ENCODE measurements at places on chromosomes 2 and 18.

DNA sequence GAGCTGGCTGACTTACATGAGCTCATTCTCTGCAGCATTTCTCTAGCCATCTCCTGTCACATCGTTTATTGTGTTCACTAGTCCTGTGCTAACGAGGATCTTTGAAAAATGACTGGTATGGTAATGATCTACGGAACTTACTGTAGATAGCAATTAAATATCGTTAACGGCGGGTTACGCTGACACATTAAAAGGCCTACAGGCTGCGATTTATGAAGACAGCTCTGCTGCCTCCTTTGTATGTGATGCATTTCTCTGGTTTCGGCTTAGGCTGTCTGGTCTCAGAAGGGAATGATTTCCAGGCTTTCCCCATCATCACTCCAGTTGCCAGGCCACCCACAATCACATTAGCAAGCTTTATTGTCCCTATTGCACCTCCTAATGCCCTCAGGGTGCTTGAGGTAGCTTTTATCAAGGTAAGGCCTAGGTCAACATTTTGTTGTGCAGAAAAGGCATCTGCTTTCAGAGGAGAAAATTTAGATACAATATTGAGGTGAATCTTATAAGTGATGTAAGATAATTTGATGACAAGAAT, 284.4 kb downstream of the SOX11 start:
- DNase-seq: no peak

GRCh38 chr2:42566025-42566424, 2.4 kb upstream of the MTA3 start:
- no peak for DNase-seq

DNA sequence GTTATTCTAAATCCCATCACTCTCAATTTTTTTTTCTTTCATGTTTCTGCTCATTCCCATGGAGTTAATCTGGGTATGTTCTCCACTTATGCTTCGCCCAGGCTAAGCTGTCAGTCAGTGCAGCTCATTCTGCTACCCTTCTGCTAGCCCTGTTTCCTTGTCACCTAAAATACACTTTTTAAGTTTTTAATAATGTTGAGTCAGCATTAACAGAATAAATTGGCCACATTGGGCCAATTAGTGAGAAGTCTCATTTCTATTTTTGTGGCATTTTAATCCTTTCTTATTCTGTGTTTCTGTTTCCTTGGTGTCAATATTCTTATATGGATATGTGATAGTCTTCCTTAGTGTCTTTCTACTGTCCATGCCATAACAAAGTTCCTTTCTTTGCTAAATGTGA, 1126.2 kb downstream of the DPP10 start:
- no peak for DNase-seq

- peak; percentile 59 for DNase-seq
Measured at GRCh38 chr2:240021488-240022104, 3.5 kb downstream of the NDUFA10 start.

DNA sequence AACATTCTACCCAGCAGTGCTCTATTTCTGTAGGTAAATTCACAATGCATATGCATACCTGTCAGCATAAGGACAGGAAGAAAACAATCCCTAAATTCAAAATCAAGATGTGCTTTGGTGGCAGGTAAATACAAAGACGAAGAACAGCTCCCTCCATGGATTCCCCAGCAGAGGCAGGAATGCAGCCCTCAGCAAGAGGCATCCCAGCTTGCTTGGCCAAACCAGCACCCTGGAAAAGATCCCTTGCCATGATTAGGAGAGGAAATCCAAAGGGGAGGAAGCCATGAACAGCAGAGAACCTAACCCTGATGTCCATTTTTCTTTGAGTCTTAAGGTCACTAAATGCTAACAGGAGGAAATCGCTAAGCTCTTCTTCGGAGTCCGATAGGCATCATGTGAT, 91.2 kb downstream of the KCTD1 start:
- no peak for DNase-seq

GRCh38 chr2:71901466-71901865, 246.2 kb downstream of the CYP26B1 start:
- no peak for DNase-seq

- no peak for DNase-seq
Measured at GRCh38 chr2:151306621-151307020, 17.2 kb upstream of the NMI start.

DNA sequence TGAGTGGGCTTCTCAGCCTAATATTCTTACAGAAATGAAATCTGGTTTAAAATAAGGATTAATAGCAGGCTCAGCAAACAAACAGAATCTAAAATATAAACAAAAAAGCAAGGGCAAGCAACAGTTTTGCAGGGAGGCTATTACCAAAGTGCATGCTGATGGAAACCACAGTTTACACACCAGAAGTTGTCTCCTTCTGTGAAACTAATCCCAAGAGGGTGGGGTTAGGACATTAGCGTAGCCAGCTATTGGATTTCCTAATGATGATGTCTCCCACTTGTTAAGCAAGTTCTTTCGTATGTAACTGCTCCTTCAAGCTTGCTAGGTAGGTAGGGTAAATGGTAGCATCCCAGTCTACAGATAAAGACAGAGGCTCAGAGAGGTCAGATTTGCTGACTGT, 65.0 kb upstream of the TSPYL6 start:
- DNase-seq: no peak

DNA sequence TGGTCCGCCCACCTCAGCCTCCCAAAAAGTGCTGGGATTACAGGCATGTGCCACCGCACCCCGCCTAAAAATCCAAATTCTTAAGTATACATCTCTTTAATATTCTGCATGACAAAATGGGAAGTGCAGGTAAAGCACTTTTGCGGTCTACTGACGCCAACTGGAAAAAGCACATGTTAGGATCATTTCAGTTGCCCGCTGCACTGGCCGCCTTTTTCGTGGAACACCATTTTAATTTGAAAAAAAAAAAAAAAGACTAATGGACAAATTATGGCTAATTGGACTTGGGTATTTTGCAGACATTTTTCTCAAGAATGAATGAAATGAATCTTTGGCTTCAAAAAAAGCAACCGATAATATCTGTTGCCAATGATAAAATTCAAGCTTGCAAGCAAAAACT, 129.3 kb upstream of the GPC1 start:
- no peak for DNase-seq

DNA sequence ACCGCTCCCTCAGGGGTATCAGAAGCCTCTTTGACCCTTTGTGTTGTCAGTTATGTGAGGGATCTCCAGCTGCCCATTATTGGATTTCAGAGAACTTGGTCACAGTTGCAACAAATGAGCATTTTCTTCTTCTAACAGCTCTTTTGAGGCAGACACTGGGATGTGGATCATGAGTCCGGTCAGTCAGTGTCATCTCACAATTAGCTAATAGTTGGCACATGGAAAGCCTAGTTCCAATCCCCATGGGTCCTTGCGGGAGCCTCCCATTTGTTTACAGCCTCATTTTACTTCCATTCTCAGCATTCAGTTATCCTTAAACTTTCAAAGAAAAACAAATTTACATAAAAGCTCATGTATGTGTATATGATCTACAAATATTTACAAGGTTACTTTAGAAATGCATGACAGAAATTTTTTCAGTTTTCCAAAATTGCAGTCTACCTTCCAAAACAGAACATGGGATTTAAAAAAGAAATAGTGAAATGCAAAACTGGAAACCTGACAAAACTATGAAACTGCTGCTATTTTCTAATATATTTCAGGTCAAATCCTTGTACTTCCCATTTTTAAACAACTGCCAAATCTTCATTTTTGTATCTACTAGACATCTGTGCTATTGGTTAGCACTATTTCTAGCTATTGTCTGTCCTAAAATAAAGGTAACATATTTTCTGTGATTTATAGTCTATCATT, 547.1 kb upstream of the ZEB2 start:
- peak; percentile 88 for DNase-seq

DNA sequence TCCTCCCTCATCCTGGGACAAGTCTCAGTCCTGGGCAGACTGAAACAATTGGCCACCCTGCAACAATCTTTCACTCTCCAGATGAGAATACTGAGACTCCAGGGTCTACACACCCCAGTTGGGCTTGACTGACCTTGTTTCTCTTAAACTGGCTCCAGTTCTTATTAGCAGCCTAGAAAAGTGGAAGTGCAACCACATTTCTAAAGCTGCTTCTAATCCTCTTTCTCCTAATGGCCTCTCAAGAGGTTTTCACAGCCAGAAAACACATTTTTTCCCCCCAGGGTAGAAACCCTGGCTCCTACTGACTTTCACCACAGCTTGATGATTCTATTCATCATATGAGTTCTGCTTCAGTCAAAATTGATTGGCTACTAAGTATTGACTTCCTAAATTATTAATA, 45.8 kb downstream of the SLC4A5 start:
- DNase-seq: no peak

- DNase-seq: no peak
Measured at GRCh38 chr18:9474108-9474982, 968 bp upstream of the RALBP1 start.

GRCh38 chr2:120343433-120344105, 2.4 kb upstream of the INHBB start:
- peak; percentile 88 for DNase-seq

DNA sequence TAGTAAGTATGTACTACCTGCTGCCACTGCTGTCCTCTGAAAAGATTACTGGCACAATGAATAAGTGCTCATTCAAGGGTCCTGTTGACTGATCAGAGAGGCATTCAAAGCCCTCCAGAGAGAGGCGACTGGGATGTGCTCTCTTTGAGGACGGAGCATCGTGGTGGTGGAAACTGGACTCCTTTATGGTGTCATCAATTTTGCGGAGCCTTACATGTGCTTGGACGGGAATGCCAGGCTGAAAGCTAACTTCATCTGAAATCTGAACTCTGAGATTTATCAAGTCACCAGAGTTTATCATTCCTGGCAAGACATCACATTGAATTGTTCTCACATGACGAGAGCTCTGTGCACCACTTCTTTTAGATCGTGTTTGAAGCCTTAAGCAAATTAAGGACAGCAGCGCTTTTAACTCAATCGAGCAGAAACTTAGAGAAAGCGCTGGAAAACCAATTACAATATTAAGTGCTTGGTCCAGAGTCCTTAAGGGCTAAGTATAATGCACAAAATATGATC, 138.3 kb downstream of the NCK2 start:
- no peak for DNase-seq

DNA sequence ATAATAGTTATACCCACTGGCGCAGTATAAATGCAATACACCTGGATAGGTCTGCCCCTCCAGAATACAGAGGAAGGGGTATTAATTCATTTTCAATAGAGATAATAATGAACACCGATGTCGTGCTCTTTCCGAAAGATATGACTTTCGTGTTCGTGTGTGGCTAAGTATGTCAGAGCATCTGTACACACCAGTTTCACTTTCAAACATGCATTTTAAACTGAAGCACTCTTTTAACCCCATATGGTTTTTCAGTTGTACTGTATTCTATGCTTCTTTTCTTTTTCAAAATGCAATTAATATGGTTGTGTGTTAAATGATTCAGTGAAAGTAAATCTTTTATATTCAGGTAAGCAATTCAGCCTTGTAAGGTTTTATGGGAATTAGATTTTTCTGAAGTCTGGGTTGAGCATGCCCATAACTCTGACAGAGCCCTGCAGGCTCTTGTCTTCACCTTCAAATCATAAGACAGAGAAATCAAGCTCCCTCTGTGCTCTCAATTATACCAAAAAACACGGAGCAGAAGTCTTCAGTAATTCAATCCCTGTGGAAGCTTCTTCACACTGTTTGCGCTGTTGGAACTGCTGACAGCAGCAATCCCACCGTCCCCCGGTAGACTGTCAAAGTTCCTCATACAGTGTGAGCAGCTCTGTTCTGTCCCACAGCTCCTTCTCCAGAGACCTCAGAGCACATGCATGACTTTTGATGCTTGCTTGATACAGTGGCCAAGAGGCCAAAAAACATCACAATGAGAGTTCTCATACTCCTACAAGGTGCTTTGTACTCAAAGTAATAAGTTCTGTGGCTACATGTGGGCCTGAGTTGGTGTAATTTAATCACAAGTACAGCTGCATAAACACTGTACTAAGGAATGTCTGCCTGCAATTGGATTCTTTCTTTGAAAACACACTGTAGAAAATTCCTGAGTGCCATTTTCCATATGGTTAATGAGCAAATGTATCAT, 186.8 kb downstream of the ZNF521 start:
- peak; percentile 13 for DNase-seq

GRCh38 chr18:79739440-79739778, 58.3 kb upstream of the KCNG2 start:
- no peak for DNase-seq

DNA sequence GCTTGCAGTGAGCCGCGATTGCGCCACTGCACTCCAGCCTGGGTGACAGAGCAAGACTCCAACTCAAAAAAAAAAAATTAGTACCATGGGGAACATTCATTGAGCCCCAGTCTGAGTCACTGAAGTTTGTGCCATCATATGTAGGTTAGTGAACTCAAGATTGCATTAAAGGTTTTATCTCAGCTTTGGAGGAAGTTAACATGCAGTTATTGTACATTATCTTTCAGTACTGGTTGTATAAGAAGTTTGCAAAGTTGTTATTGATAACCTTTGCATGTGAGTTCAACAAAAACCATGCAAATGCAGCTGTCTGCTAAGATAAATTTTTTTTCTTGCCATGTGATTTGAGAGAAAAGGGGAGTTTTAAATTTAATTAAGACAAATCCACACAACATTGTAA, 95.7 kb downstream of the MEIS1 start:
- DNase-seq: no peak

DNA sequence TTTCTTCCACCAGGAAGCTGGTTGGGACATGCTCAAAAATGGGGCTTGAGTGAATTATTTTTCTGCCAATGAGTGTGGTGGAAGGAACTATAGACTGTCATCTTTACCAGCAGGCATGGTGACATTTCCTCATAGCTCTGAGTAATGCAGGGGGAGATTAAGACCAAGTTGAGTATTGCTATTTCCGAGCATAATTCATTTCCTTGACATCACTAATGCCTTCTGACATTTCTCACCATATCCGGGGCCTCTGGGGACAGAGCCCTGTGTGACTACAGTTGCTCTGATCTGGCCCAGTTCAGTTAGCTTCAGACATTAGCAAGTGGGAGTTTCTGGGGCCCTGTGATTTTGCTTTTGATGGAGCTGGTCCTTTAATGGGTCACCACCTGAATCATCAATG, 410.4 kb downstream of the MEIS1 start:
- no peak for DNase-seq

DNA sequence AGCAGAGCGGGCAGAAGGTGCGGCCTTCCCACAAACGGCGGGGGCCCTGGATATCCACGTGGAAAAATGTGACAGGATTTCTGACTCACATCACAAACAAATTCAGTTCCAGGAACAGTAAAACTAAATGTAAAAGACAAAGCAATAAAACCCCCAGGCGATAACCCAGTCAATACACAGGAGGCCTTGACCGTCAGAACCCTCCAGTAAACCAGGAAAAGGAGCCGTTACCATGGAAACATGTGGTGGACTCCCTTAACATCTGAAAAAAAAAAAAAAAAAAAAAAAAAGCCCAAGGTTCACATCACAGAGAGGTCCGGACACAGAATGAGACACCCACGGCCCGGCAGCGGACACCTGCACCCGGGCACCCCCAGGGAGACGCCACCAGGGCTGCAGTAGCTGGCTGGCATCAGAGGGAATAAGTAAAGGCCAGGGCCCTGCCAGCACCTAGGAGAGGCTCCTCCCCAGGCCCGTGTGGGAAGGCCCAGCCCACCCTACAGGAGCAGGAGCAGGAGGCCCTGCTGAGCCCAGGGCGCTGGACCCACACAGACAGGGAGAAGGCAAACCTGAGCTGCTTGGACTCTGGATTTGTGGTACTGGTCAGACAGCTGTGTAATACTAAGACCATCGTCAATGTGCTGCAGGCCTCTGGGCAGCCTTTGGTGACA, 83.7 kb downstream of the TMEM18 start:
- DNase-seq: no peak

GRCh38 chr2:45712570-45712969, 61.1 kb downstream of the PRKCE start:
- DNase-seq: no peak

- no peak for DNase-seq
Measured at GRCh38 chr2:11729362-11730212, 16.8 kb upstream of the LPIN1 start.

- DNase-seq: no peak
Measured at GRCh38 chr2:177952151-177952550, 120.4 kb downstream of the PDE11A start.

Data from Ammon's horn (tissue), 1 donor.